OCI-LY7 (cell line): ENCODE measurements at places on chromosomes 13 and 19.
A peak's percentile ranks its signal among the peaks of the same experiment; 100 is the strongest.

DNA sequence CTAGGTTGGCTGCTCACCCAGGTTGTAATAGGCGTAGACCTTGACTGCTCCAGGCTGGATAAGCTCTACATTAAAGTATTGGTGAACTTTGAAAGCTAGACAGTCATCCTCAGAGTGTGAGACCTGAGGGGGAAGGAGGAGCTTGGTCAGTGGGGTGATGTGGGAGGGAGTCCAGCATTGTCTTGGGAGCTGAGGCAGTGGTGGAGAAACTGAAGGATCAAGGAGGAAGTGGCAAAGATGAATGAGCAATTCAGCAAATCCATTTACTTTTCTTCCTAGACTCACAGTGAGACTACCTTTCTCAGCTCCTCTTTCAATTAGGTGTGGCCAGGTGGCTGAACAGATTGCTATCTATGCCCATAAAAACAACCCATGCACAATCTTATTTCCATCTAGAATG lies 10.2 kb upstream of the TNFSF14 start:
- DNase-seq: no peak

- DNase-seq: no peak
Measured at GRCh38 chr13:103161476-103161875, 95.3 kb upstream of the SLC10A2 start.

GRCh38 chr13:20359335-20359734 lies 127.2 kb upstream of the GJB6 start:
- DNase-seq: no peak

- DNase-seq: no peak
Measured at GRCh38 chr19:50629801-50630200, 9.9 kb downstream of the SYT3 start.

GRCh38 chr13:47572375-47572774 lies 428.7 kb downstream of the SUCLA2 start:
- DNase-seq: no peak

DNA sequence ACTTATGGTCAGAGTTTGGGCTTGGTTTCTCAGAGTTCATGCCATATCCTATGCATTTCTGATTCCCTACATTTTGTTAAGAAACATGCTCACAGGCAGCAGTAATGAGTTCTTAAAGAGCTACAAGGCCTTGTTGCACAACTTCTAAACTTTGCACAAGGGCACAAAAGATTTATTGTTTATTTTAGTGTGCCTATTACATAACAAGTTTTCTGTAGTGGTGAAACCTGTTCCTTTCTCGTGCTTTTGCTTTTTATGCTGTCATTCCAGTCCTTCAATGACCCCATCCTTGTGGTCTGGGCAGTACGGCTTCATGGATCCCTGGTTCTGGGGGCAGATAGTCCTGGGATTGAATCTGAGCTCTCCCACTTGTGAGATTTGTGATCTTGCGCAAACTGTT lies 17.8 kb downstream of the ZNF507 start:
- no peak for DNase-seq

- no peak for DNase-seq
Measured at GRCh38 chr19:38700902-38701454, 43.3 kb downstream of the CAPN12 start.

DNA sequence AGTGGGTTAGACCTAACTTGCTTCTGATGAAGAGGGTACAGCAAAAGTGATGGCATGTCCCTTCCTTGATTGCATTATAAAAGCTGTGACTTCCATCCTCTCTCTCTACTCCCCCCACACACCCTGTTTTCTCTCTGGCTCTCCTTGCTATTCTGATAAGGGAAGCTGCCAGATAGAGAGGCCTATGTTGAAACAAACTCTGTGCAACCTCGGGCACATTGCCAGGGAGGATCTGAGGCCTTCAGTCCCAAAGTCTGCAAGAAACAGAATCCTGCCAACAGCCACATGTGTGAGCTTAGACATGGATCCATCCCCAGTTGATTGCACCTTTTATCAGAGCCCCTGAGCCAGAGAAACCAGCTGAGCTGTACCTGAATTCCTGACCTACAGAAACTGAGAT lies 44.8 kb upstream of the ARGLU1 start:
- DNase-seq: no peak

GRCh38 chr19:281156-281853 lies 9.9 kb downstream of the PLPP2 start:
- DNase-seq: no peak

GRCh38 chr13:26179344-26179743 lies 42.8 kb downstream of the RNF6 start:
- no peak for DNase-seq

DNA sequence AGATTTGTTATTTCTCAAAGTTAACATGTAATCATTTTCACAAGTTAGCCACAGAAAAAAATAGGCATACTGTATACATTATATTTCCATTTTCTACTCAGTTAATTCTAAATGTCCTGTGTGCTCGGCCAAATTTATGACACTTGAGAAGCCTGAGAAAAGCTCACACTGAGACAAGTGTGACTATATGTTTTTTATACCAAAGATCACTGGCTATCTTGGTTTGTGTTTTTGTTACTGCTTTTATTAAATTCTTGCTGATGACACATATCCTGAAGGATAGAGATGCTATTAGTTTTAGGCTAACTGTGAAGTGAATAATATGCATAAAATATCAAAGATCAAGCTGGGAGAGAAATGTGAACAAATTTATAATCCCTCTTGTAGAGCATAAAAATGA lies 49.3 kb upstream of the IL17D start:
- no peak for DNase-seq

DNA sequence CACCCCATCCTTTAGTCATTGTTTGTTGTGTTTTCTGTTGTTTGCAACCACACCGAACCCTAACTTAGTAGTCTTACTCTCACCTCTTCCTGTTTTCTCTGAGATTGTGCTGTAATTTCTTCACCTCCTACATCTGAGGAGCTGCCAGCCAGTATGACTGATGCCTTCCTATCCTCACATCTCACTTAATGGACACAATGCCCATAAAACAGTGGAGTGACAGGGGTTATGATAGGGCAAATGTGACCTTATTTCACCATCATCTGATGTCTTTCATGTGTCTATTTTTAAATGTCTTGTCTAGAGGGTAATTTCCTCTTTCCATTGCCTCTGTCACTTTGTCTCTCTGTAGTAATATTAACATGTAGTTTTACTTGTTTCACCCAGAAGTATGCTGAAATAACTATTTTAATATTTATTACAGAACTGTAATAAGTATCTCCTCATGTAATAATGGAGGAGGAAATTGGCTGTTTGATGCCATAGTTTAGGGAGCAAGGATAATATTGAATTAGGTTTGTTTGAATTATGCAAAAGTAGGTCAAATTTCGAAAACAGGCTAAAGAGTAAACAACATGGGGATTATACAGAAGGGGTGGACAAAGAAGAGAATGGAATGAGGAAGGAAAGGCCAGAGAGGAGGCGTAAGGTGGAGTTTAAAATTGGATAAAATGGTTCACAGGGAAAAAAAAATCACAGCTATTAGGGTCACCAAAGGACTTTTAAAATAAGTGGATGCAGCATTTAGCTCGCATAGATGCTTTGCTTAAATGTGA lies 103.5 kb upstream of the SPRY2 start:
- no peak for DNase-seq

- DNase-seq: peak; percentile 71
Measured at GRCh38 chr13:29081036-29081435, 260.9 kb downstream of the MTUS2 start.

GRCh38 chr19:57655443-57655842 lies 13.3 kb upstream of the ZSCAN4 start:
- no peak for DNase-seq

- no peak for DNase-seq
Measured at GRCh38 chr19:50839712-50840655, 6.6 kb upstream of the KLK15 start.

- DNase-seq: no peak
Measured at GRCh38 chr19:29812881-29813275, 1.1 kb downstream of the CCNE1 start.

- DNase-seq: peak; percentile 68
Measured at GRCh38 chr19:39401549-39402345, 4.9 kb upstream of the ZFP36 start.

GRCh38 chr13:26949701-26950502 lies 189.3 kb upstream of the GPR12 start:
- no peak for DNase-seq

GRCh38 chr13:20939662-20940061 lies 37.1 kb upstream of the XPO4 start:
- no peak for DNase-seq

DNA sequence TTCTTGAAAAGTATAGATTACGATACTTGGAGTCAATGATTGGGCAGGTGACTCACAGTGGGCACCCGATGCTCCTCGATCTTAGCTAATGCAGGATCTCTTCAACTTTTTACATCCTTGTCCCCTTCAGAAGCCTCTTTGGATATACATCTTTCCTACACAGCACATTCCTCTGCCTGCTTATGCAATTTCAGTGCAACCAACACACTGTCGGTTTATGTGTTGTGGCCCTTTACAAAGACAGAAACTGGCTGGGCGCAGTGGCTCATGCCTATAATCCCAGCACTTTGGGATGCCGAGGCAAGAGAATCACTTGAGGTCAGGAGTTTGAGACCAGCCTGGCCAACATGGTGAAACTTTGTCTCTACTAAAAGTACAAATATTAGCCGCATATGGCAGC lies 2.6 kb downstream of the GPR42 start:
- no peak for DNase-seq

- no peak for DNase-seq
Measured at GRCh38 chr19:17948514-17948900, 15.7 kb downstream of the CCDC124 start.

GRCh38 chr13:86882835-86883234 lies 788.3 kb upstream of the SLITRK5 start:
- DNase-seq: no peak

DNA sequence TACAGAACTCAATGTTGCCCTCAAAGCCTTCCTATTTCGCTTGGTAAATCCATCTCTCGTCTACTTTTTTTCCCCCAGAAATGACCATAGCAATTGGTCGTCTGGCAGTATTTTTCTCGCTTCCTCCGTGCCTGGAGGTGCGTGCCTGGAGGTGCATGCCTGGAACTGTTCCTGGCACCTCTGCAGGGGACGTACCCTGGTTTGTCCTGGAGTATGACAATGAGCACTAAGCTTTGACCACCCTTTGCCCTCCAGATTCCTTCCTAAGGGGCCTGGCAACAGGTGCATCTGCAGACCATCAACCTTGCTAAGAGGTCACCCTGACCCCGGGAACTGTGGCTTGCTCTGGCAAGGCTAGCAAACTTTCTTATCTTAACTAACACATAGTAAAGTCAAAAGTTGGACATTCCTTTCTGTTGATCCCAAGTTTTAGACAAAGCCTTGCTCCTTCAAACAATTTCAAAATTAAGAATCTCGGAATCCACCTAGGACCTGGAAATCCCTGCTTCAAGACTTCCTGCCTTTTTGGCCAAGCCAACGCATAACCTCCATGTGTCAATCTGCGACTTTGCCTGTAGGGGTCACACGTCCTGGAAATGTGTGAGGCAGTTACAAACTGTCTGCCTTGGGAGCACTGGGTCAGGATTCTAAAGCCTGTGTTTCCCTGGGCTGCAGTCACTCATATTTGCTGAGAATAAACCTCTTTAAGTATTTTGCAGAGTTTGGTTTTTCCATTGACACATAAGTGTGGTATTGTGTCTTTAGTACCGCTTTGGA lies 28.8 kb upstream of the TUBGCP3 start:
- peak; percentile 34 for DNase-seq

DNA sequence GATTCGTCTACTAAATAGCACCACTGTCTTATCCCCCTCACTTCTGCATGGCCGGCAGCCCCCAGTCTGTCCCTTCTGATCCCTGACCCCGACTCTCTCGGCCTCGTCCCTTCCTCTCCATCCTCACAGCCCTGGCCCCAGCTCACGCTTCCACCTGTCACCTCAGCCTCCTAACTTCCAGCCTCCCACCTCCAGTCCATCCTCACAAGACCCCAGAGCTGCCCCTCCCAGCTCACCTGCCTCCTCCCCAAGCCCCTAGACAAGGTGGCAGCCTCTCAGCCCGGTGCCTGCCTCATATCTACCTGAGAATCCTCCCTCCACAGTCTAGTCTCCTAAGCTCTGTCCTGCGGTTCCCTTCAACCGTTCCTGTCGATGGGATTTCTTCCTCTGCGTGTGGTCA lies 10.0 kb downstream of the KCNC3 start:
- no peak for DNase-seq

DNA sequence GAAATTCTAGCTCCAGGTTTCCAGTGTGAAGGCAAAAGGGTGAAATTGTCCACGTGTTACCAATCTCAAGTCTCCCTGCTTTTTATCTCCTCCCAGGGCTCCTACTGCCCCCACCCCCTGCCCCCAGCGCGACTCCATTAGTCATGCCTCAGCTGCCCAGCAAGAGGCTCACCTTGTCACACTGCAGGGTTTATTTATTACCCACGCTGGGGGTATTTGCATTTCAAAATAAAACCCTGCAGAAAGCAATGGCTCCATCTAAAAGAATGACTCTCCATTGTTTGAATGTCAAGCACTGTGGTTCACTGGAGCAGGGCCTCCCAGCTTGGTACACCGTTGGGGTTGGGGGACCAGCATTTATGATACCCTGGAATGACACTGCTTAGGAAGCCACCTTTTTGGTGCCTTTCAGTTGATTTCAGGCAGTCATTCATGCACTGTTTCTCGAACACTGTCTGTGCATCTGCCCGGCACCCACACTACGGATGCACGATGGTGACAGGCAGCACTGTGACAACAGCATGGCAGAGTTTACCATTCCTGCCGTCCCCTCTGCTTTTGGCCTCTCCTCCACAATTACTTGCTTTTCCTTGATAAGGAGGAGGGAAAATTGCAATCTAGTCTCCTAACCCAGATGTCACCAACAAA lies 9.9 kb upstream of the POP4 start:
- DNase-seq: no peak

- no peak for DNase-seq
Measured at GRCh38 chr13:114112231-114112825, 20.1 kb downstream of the RASA3 start.

GRCh38 chr13:50250401-50250800 lies 235.2 kb downstream of the KCNRG start:
- DNase-seq: no peak

- no peak for DNase-seq
Measured at GRCh38 chr13:75959861-75960481, 323.8 kb downstream of the LMO7 start.

- DNase-seq: no peak
Measured at GRCh38 chr19:12899891-12900518, 9.0 kb downstream of the GCDH start.

DNA sequence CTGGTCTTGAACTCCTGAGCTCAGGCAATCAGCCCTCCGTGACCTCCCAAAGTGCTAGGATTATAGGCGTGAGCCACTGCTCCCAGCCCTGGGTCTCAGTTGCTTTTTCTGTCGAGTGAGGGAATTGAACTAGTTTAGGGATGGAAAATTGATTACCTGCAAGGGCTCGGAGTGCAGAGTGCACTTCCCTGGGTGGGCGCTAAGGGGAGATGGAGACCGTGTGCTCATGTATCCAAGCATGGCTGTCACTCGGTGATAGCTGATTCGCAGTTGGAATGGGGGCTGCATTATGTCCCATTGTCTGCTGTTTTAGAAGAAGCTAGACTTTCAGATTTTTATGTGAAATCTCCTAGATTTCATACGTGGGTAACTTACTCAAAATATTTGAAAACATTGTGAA lies 139.9 kb upstream of the RFC3 start:
- no peak for DNase-seq

- no peak for DNase-seq
Measured at GRCh38 chr13:47890146-47890814, 110.8 kb downstream of the SUCLA2 start.
